ENCODE measurements at places on chromosomes 7 and 10.

DNA sequence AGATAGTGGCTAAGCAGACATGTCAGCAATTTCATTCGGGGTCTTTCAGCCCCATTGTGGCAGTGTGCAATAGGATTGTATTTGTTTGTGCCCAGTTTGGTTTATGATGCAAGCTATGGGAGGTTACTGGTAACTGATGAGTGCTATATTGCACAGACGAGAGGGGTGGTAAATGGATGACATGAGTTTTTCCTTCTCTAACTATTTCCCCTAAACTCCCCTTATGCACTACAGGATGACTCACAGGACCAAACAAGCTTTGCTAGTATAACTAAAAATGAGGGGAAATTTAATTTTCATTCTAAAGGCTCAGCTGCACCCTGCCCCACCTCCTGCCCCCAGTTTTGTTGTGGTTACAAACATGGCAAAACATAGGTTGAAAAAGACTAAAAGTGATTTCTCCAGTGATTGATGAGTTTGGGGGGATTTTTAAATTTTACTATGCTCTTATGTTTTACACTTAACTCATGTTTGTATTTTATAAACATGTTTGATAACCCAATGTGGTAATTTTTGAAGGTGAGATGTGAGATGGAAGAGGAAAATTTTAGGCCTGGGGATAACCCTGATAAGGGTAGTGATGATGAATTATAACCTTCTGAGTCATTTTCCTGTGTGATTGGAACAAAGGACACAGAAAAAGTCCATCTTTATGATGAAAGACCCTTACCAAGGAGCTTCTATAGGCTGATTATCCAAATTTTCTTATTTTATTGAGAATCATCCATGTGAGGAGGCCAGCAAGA, 60.8 kb upstream of the NAMPT start:
- no peak for DNase-seq

GRCh38 chr10:13708256-13708990, 121.7 kb downstream of the PRPF18 start:
- DNase-seq = no peak

DNA sequence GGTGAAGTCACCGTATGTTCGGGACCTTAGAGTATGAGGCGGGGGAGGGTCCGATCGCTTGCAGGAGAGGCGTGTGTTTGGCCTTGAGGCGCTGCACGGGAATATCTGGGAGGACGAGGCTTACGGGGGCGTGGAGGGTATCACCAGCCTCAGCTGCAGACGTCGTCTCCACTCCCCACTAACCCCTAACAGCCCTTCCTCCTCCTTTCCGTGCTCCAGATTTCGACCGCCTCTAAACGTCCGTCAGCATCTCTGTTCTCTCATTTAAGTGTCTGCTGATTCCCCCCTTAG, 23.5 kb upstream of the ZNF12 start:
- no peak for DNase-seq

DNA sequence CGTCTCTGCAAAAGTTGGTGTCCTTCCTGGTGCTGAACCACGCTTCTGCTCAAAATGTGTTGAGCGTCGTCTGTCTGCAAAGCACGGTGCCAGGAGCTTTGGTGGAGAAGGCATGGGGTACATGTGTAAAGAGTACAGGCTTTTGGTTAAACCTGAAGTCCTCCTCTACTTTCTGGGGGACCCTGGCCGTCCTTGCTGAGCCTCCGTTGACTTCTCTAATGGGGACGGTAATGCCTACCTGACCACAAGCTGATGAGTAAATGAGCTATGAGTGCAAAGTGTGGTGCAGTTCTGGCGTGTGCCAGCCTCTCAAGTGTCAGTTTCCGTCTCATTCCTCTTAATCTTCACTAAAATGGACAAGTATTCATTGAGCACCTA, 527 bp upstream of the HERPUD2 start:
- DNase-seq = peak; percentile 11

GRCh38 chr10:113073549-113074189, 123.6 kb downstream of the TCF7L2 start:
- no peak for DNase-seq

- no peak for DNase-seq
Observed at GRCh38 chr7:96995406-96996110, 9.8 kb upstream of the DLX6 start.

DNA sequence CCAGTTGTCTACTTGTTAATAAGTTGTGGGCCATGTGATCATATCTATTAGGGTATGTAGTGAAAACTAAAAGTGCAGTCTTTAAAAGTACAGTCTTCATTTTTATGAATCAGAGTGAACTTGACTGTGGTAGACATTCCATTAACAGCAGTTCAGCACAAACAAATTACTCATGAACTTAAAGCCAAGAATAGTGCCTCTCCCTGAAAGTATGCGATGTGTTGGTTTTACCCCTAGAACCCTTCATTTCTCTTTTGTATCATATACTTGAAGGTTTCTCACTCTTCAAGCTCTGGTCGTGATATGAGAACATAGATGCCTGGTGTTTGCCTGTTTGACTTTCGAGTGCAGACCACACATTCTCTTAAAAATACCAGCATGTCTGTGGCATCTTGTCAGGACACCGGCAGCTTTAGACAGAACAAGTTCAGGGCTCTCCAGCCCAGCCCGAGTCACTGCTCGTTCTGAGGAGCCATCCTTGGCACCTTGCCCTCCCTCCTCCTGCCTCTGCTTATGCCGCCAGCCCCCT, 159.3 kb downstream of the LCOR start:
- DNase-seq = no peak

DNA sequence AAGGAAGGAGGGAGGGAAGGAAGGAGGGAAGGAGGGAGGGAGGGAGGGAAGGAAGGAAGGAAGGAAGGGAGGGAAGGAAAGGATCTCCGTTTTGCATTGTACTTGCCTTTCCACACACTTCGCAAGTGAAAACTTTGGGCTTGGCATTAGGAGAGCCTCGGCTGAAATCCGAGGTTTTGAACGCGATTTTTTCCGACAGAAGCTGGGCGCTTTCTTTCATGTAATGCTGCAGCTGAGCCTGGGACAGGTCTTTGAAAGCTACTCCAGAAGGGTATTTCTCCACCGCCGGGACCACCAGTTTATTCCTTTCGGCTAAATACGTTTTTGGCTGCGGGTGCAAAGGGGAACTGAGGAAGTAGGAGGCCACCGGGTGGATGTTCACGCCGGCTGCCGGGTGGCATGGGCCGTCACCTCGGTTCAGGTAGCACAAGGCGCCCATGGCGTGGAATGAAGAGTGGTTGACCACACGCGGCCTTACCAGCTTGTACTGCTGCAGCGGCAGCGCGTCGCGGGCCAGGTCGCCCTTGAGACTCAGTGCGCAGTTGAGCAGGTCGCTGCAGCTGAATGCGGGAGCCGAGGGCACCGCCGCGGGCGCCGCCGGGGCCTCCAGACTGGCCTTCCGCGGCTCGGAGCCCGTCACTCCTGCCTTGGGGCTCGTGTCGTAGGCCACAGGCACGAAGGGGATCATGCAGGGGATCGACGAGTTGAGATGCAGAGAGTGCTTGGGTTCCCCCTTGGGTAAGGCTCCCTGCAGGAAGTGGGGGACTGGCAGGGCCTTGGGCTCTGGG, 825 bp downstream of the FEZF1 start:
- DNase-seq = no peak

- DNase-seq = no peak
Observed at GRCh38 chr10:95847007-95847406, 60.8 kb upstream of the CC2D2B start.

DNA sequence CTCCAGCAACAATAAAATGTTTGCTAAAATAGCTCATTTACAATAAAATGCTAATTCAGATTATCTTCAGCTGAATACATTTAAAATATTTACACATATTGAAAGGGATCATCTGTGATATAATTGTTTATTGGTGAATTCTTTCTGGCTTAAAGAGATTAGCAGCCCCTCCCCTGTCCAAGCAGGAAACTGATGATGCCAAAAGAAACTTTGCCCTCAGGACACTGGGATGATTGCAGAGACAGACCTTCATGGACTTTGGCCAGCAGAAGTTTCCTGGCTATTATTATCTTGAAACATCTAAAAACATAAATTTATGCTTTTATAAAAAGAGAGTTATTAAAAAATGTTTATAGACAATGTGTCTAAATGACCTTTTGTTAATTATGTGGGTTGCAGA, 764.9 kb upstream of the MBL2 start:
- DNase-seq = no peak

GRCh38 chr7:87413951-87414793, 61.3 kb downstream of the ABCB4 start:
- DNase-seq = no peak

- DNase-seq = no peak
Observed at GRCh38 chr7:55081068-55081467, 62.3 kb downstream of the EGFR start.

GRCh38 chr10:29546773-29547313, 87.9 kb downstream of the SVIL start:
- no peak for DNase-seq

- no peak for DNase-seq
Observed at GRCh38 chr7:54637712-54638396, 95.7 kb downstream of the VSTM2A start.

- no peak for DNase-seq
Observed at GRCh38 chr7:116616555-116617059, 55.4 kb upstream of the MET start.

GRCh38 chr7:124101173-124101768, 68.4 kb upstream of the TMEM229A start:
- DNase-seq = no peak

DNA sequence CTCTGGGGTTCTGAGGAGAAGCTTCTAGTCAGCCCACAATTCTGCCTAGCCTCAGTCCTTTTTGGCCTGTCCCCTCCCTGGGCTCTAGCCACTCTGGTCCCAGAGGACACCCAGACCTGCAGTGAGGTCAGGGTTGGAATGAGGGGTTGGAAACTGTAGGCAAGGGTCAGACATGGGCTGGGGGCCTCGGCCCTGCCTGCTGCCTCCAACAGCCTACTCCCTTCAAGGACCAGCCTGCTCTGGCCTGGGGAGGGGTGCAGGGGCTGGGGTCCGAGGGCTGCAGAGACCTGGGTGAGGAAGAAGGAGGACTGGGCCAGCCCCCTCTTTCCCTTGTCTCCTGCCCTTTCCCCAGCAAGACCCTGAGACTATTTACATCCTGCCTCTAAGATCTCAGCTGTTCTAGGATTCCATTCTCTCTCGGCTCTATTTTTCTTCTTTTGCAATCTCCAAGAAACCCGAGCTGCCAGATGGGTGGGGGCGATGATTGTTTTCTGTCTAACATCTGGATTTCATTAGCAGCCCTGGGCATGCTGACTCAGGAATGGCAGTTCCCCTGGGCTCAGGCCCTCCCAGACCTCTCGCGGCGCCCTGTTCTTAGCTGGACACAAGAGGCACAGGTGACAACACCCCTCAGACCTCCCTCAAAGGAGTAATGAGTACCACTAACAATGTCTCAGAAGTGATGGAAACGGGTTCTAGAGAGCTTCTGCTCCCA, 23.1 kb downstream of the ZCCHC24 start:
- no peak for DNase-seq

GRCh38 chr7:117020591-117020973, 67.3 kb downstream of the ST7 start:
- DNase-seq = no peak

DNA sequence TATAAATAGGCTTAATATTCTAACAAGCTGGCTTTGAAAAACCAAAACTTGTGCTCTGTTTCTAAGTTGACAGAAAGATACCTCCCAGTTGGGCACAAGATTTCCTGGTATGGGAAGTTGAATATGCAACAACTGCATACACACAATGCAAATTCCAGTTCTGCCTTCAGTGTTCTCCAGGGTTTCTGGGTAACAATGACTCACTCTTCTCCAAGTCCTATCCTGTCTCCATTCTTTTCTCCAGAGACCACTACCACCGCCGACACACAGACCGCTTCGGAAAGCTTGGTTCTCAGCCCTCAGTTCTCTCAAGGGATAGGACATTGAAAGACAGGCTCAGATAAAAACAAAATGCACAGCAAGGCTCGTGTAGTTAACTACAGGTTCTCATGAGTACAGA, 12.2 kb downstream of the PDE1C start:
- no peak for DNase-seq

- DNase-seq = no peak
Observed at GRCh38 chr10:115903207-115903606, 369.8 kb downstream of the GFRA1 start.

DNA sequence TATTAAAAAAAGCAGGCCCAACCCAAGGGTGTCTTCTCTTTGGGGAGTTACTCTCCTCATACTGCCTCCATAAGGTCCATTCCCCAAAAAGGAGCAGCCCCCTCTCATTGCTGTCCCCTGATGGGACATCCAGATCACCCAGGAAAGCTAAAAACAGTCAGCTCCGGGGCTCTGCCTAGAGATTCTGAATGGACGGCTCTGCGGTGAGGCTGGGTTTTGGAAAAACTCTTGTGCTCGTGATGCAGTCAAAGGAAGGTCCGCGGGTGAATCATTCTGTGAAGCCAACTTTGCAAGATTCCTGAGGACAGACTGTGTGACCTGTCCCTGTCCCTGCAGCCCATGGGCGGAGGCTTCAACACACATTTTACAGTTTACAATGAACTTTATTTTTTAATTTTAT, 351.5 kb downstream of the TYW1 start:
- DNase-seq = no peak

GRCh38 chr7:24123076-24123475, 160.9 kb upstream of the NPY start:
- no peak for DNase-seq

DNA sequence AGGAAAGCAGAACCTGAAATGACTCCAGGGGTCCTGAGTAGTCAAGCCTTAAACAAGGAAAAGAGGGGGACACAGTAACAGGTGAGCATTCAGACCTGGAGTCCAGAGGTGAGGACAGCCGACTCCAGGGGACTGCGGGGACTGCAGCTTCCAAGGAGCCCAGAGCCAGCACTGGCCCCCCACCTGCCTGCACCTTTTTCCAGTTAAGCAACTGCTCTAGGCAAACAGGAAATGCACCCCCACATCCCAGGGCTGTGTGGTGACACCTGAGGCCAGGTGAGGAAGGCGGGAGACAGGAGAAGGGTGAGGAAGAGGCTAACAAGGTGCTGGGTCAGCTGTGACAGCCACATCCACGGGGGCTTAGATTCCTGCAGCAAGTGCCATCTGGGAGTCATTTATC, 20.1 kb upstream of the EN2 start:
- DNase-seq = no peak

- DNase-seq = no peak
Observed at GRCh38 chr10:70296406-70296899, 12.6 kb upstream of the NPFFR1 start.

Measured in effector CD8-positive, alpha-beta T cell (primary cell).